SK-N-SH (cell line): ENCODE measurements at places on chromosomes 11 and 22. TPM values are rescaled to one million over a fixed set of nuclear protein-coding genes. Genes with fewer than 3 reads are reported as not detected.

Gene NAGA
- polyA plus RNA-seq: 15.4 and 16.8 TPM in 2 replicates

DNA sequence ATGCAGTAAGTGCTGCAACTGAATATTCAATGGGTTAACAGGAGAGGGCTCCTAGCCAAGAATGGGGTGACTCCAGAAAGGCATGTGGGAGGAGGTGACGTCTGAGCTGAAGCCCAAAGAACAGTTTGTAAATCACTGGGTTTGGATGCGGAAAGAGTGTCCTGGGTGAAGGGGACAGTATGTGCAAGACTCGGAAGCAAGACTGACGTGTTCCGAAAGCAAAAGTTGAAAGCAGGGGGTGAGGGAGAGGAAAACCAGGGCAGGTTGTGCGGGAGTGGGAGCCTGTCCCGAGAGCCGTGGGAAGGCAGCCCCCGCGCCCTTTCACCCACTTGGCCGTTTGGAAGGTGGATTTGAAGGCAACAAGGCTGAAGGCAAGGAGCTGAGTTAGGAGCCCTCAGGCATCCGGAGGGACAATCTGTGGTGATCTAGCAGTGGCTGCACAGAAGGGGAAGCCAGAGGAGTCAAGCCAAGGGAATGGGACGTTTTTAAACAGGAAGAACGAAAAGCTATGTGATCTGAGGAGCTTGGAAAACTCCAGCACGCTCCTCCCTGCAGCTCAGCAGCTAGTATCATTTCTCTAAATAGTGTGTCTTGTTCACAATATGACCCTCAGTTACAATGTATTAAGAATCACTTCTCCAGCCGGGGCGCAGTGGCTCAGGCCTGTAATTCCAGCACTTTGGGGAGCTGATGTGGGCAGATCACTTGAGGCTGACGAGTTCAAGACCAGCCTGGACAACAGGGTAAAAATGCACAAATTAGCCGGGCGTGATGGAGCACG is 7.7 kb downstream of the SLC25A18 start:
- DNase-seq: no peak
- no peaks in the 10 kb centered on the region; the same call in 1 of the 2 replicates for H3K4me1 ChIP-seq
- H3K27ac ChIP-seq: no peak overlapping the region
- no peaks in the 10 kb centered on the region for H3K27me3 ChIP-seq
- H3K4me3 ChIP-seq: no peak overlapping the region

- H3K27me3 ChIP-seq: no peaks in the 10 kb centered on the region
- H3K27ac ChIP-seq: no peak overlapping the region
- DNase-seq: no peak
- no peak overlapping the region for H3K4me3 ChIP-seq
- no peaks in the 10 kb centered on the region for H3K4me1 ChIP-seq
Measured at GRCh38 chr11:76228875-76229149, 22.5 kb upstream of the WNT11 start.

GRCh38 chr11:1564535-1565172 is 7.4 kb downstream of the DUSP8 start:
- H3K4me1 ChIP-seq: peaks cover 27% of the 10 kb centered on the region; the same call in 1 of the 2 replicates
- no peak overlapping the region for H3K27ac ChIP-seq
- peak; percentile 88 for DNase-seq
- H3K27me3 ChIP-seq: no peaks in the 10 kb centered on the region

Gene IFT27
- polyA plus RNA-seq: 29.4 and 31.5 TPM in 2 replicates

Gene PATE4
- polyA plus RNA-seq: not detected in 2 replicates

DNA sequence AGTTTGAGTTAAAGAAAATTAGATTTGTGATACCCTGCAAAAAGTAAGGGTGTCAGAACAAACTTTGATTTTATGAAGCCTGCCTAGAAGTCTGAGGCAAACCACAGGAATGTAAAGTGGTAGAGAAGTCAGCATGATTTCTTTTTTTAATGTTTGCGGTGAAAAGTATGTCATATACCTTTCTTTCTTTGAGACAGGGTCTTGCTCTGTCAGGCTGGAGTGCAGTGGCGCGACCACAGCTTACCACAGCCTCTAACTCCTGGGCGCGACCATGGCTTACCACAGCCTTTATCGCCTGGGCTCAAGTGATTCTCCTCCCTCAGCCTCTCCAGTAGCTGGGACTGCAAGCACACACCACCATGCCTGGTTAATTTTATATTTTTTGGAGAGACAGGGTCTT is 4.7 kb downstream of the API5 start:
- H3K27me3 ChIP-seq: no peaks in the 10 kb centered on the region
- H3K27ac ChIP-seq: no peak overlapping the region
- peaks cover 20% of the 10 kb centered on the region for H3K36me3 ChIP-seq
- H3K4me3 ChIP-seq: no peak overlapping the region
- H3K4me1 ChIP-seq: peaks cover 9% of the 10 kb centered on the region
- no peak for DNase-seq

GRCh38 chr11:44716256-44716655 is 10.5 kb upstream of the TSPAN18 start:
- H3K27ac ChIP-seq: no peak overlapping the region
- H3K36me3 ChIP-seq: no peaks in the 10 kb centered on the region
- peaks cover 13% of the 10 kb centered on the region for H3K4me1 ChIP-seq
- DNase-seq: no peak
- no peak overlapping the region for H3K4me3 ChIP-seq
- H3K27me3 ChIP-seq: peaks cover 27% of the 10 kb centered on the region

DNA sequence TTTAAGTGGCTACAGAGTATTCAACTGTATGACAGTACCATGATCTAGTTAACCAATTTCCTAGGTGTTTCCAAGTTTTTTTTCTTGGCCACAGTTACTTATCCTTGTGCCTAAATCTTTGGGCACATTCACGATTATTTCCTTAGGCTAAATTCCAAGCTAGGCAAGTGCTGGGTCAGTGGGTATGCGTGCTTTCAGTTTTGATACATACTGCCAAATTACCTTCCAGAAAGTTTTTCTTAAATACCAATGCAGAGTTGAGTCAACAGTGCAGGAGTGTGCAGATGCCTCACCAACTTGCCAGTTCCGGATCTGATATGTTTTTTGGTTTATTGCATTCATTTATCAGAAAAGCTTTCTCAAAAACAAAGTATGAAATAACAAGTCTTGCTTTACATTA is 67.9 kb upstream of the OR4B1 start:
- no peaks in the 10 kb centered on the region for H3K27me3 ChIP-seq
- no peaks in the 10 kb centered on the region for H3K4me1 ChIP-seq
- H3K4me3 ChIP-seq: no peak overlapping the region
- H3K36me3 ChIP-seq: peaks cover 21% of the 10 kb centered on the region; the same call in 1 of the 2 replicates

Gene MPZL2
- 6.2 and 8.6 TPM in 2 replicates for polyA plus RNA-seq

DNA sequence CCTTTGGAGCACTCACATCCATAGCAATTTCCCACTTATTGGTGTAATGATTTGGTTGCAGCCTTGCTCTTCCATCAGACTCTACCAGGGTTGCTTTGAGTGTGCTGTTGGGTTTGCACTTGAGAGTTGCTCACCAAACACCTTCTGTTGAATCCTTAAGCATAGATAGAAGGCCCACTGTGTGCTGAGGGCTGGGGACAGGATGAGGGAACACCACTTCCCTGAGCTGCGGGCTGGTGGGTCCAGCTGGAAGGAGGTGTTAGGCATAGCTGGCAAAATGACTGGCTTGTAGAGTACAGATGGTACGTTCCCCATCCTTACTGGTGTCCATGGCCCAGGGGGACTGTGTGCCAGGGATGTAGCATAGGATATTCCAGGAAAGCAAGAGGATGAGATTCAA is 3.9 kb downstream of the PRDM11 start:
- H3K4me3 ChIP-seq: no peak overlapping the region
- H3K27ac ChIP-seq: no peak overlapping the region
- H3K36me3 ChIP-seq: no peaks in the 10 kb centered on the region
- no peaks in the 10 kb centered on the region for H3K27me3 ChIP-seq
- DNase-seq: no peak
- peaks cover 28% of the 10 kb centered on the region; the same call in 1 of the 2 replicates for H3K4me1 ChIP-seq

Gene LDHAL6A
- polyA plus RNA-seq: not detected in 2 replicates

DNA sequence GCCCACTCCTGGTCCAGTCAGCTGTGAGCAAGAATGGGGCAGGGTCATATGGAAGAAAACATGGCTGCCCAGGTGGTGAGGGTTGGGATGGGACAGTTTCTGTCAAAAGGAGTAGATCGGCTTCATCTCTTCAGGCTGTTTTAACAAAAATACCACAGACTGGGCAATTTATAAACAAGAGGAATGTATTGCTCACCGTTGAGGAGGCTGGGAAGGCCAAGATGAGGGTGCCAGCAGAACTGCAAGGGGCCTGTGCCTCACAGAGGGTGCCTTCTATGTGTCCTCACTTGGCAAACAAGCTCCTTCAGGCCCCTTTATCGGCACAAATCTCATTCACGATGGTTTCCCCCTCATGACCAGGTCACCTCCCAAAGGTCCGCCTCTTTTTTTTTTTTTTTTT is 18.1 kb upstream of the RELT start:
- H3K36me3 ChIP-seq: peaks cover 74% of the 10 kb centered on the region; the same call in 1 of the 2 replicates
- H3K4me3 ChIP-seq: no peak overlapping the region
- no peak for DNase-seq
- no peaks in the 10 kb centered on the region for H3K27me3 ChIP-seq
- H3K4me1 ChIP-seq: no peaks in the 10 kb centered on the region

DNA sequence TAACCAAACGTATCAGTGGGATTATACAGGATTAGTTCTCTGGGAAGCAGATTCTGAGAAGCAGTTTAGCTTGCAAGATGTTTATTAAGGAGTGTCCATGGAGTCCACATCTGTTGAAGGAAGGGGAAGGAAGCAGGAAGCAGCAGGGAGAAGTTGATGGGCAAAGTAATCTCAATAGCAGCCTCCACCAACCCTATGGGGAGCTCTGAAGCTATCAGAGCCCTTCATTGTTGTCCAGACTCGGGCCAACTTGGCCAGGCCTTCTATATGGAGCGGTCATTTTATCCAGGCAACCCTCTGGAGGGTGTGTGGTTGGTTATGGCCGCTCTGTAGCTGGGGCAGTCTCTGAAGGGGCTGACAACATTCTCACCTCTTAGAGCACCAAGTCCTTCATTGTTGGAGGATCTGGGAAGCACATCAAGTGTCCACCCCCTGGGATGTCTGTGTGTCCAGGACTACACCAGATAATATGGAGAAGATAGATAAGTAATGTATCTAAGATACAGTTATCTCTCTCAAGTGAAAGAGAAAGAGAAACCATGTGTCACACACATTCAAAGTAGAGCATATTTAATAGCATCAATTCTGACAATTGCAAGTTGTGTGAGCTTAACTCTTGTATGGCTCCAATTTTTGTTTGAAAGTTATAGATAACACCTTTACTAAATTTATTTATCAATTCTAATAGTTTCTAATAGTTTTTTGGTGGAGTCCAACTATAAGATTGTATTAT is 101.7 kb upstream of the TRIM77 start:
- H3K27me3 ChIP-seq: no peaks in the 10 kb centered on the region
- H3K4me3 ChIP-seq: no peak overlapping the region
- no peaks in the 10 kb centered on the region for H3K4me1 ChIP-seq
- peak overlapping the region; percentile 71; the same call in 1 of the 2 replicates for H3K27ac ChIP-seq

GRCh38 chr22:39332441-39333064 is 13.1 kb upstream of the RPL3 start:
- H3K27ac ChIP-seq: peak overlapping the region; percentile 50
- H3K36me3 ChIP-seq: no peaks in the 10 kb centered on the region
- H3K4me3 ChIP-seq: no peak overlapping the region
- no peak for DNase-seq
- no peaks in the 10 kb centered on the region for H3K4me1 ChIP-seq

DNA sequence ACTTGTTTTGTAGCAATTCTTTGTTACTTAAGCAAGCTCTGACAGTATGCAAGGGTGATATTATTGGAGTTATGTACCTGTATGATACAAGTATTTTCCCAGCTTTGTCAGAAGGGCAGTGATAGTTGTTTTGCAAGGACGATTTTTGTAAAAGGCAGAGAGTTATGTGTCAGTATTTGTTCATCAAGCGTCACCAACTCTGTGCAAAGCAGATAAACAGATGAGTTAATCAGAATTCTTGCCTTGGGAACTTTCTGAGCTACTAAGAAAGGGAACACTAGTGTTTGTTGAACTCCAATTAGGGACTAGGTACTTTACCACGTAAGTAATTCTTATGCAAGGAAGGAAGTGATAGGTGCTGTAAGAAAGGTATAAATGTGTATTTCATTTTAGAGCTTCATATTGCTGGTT is 1.4 kb downstream of the USP47 start:
- H3K27me3 ChIP-seq: no peaks in the 10 kb centered on the region
- peaks cover 23% of the 10 kb centered on the region for H3K4me1 ChIP-seq
- H3K36me3 ChIP-seq: no peaks in the 10 kb centered on the region
- DNase-seq: no peak
- peak overlapping the region; percentile 94 for H3K4me3 ChIP-seq

Gene OR52E4
- polyA plus RNA-seq: not detected in 2 replicates

DNA sequence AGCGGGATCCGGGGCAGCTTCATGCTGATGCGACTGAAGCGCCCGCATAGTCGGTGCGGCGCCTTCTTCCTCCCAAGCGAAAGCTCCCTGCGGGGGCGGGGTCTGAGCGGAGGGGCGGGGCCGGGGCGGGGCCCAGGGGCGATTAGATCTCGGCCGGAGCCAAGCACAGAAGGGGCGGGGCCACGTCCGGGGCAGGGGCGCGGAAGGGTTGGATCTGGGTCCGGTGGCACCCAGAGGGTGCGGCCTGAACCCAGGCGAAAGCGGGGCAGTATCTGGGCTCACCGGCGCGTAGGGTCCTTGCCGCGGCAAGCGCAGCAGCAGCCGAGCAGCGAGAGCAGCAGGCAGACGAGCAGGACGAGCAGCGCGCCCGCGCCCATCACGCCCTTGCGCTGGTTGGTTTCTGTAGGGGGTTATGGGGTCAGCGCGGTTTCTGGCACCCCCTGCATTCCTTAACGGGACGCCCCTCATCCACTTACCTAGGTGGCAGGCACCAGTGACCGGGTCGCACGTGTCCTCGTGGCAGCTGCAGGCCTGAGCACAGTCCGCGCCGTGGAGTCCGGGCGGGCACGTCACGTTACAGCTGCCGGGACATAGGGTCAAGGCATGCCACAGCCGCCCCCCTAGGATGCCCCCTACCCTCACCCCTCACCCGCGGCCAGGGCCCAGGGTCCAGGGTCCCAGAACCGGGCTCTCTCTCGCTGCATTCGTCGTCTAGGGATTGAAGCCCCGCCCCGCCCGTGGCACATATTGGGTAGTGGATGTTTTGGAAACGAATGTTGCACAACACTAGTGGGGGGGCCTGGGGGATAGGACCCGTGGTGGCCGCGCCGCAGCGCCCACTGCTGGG is 8.1 kb downstream of the SCARF2 start:
- no peaks in the 10 kb centered on the region for H3K27me3 ChIP-seq
- H3K4me3 ChIP-seq: no peak overlapping the region

Gene KRTAP5-7
- polyA plus RNA-seq: 0.06 and 0.07 TPM in 2 replicates

Gene DDI1
- not detected in 2 replicates for polyA plus RNA-seq

Gene SMIM35
- polyA plus RNA-seq: not detected in 2 replicates

Gene OR10AG1
- not detected in 2 replicates for polyA plus RNA-seq

Gene SCGB1C1
- not detected in 2 replicates for polyA plus RNA-seq

GRCh38 chr22:45064313-45065278 is 54.8 kb upstream of the PHF21B start:
- no peaks in the 10 kb centered on the region for H3K36me3 ChIP-seq
- H3K27me3 ChIP-seq: no peaks in the 10 kb centered on the region; the same call in 1 of the 2 replicates
- no peaks in the 10 kb centered on the region; the same call in 1 of the 2 replicates for H3K4me1 ChIP-seq
- H3K4me3 ChIP-seq: no peak overlapping the region
- no peak overlapping the region for H3K27ac ChIP-seq
- DNase-seq: no peak

DNA sequence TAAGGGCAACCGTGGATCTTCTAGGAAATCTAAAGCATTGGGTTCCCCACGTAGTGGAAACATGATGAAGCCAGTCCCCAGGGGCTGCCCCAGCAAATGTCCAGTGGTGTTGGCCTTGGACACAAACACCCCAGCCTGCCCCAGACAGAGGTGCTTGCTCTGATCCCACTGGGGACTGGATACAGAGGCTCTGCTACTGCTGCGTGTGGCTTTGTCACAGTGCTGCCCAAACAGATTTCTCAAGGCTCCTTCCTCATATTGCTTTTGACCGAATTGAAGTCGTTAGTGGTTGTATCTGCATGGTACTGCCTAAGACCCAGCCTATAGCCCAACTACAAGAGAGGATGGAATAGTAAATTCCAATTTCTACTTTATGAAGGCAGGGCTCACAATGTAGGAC is 40.1 kb upstream of the CD44 start:
- no peak overlapping the region for H3K4me3 ChIP-seq
- DNase-seq: no peak
- no peak overlapping the region for H3K27ac ChIP-seq
- H3K4me1 ChIP-seq: no peaks in the 10 kb centered on the region; the same call in 1 of the 2 replicates
- H3K36me3 ChIP-seq: no peaks in the 10 kb centered on the region

Gene POU2AF3
- polyA plus RNA-seq: 0.07 and 0.18 TPM in 2 replicates
